ENCODE measurements at places on chromosomes 4 and X.
A peak's percentile ranks its signal among the peaks of the same experiment; 100 is the strongest.

- DNase-seq = no peak
Observed at GRCh38 chr4:6229671-6230501, 29.5 kb upstream of the JAKMIP1 start.

DNA sequence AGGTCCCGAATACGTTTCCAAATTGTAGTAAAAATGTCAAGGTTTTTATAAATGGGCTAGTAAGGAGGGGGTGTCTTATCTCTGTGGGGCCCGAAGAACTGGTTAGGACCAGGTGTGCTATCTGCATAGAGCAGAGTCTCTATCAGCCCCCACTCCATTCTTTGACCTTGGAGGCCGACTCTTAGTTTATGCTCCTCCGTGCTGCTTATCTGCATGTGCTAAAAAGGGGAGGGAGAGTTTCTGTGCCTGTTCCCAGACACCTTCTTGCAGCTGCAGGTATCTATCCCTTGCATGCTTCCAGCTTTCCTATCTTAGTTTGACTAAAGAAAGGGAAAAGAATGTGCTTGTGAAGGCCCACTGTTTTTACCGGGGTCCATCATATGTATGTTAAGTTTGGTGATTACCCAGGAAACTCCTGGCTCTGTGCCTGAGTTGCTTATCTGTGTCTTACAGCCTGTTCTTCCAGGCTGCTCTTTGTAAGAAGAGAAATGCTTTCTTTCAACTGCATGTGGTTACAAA lies 28.6 kb upstream of the NAF1 start:
- no peak for DNase-seq

- no peak for DNase-seq
Observed at GRCh38 chrX:132821974-132822633, 136.3 kb downstream of the HS6ST2 start.

- peak; percentile 99 for DNase-seq
Observed at GRCh38 chr4:83455281-83456183, at the start of the genes HELQ and MRPS18C. HELQ (minus strand) TSS chr4:83455823; CDS start chr4:83455693, 130 bp downstream. MRPS18C (plus strand) TSS chr4:83456058; CDS start chr4:83456078, 20 bp downstream.

DNA sequence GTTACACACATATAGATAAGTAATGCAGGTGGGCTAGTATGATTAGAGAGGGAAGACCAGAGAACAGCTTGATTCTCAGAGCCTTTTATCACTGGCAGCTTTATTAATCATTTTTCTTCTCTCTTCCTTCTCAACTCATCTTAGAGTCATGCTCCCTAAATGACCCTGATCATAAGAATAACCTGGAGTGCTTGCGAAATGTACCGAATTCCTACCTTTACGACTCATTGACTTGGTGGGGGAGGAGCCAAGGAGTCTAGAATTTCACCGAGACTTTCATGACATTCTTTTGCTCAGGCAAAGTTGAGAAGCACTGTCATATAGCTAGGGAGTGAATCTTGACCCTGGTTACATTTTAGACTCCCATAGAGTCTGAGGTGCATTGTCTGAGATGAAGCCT lies 298.9 kb upstream of the PUDP start:
- DNase-seq = no peak

- DNase-seq = no peak
Observed at GRCh38 chrX:48667509-48667908, 16.1 kb upstream of the WAS start.

DNA sequence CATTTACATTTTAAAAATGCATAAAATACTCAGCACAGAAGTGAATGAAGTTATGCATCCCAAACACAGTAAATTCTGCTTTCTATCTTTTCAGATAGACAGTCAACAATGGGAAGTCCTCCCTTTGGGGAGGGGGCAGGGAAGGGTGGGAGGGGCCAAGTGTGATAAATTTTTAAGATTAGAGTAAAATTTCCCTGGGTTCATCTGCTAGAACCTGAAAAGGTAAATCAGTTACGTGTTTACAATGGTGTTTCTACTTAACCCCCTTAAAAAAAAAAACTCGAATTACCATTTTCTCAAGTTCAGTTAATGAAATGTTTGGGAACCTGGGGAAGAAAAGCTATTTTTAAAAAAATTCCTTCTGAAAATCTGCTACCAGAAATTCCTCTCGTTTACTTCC lies 9.1 kb downstream of the PITX2 start:
- no peak for DNase-seq

- no peak for DNase-seq
Observed at GRCh38 chr4:93072292-93072691, 756.3 kb upstream of the ATOH1 start.

DNA sequence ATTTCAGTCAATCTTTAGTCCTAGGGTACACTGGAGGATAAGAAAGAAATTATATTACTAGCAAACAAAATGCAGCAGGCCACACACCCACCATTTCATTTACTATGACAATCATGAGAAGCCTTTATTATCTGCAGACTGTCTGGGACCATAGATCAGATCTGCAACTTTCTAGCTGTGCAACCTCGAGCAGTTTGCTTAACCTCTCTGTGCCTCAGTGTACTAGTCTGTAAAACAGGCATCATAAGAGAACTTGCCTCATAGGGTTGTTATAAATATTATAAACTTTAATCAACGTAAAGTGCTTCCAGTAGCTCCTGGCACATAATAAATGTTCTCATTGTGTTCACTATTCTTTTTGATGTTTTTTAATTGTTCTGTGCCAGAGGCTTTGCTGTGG lies 128.2 kb upstream of the C1QTNF7 start:
- no peak for DNase-seq

DNA sequence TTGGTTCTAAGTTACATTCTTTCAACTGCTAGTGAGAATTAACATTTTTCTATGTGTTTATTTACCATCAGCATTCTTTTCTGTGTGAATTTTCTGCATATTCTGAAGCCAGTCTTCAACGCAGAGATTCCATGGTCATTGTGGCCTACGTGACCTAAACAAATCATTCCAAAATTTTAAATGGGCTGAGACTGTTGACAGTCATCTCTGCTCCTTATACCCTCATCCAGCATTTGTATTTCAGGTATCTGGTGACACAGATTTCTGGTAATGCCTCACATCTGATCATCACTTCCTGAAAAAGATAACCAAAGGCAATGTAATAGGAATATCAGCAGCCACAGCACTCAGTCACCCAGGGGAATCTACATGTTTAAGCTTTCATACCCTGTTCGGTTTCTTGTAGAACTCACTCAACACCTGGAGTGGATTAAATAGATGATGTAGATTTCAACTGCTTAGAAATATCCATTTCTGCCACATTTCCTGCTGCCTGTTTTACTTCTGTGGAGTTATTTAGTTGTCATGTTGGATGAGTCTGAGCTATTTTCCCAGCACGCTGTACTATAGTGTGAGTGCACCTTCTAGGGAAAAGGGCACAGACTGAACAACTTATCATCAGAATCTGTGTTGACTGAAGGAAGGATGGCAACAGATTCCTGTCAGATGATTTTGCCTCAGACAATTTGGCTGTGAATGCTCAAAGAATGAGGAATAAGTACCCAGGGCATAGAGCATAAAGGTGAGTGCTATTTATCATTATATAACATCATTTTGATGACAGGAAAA lies 73.0 kb upstream of the HPGD start:
- DNase-seq = no peak

GRCh38 chr4:180798036-180798577 lies 1445.1 kb upstream of the TENM3 start:
- DNase-seq = no peak

GRCh38 chr4:144655491-144655890 lies 9.5 kb downstream of the HHIP start:
- no peak for DNase-seq

DNA sequence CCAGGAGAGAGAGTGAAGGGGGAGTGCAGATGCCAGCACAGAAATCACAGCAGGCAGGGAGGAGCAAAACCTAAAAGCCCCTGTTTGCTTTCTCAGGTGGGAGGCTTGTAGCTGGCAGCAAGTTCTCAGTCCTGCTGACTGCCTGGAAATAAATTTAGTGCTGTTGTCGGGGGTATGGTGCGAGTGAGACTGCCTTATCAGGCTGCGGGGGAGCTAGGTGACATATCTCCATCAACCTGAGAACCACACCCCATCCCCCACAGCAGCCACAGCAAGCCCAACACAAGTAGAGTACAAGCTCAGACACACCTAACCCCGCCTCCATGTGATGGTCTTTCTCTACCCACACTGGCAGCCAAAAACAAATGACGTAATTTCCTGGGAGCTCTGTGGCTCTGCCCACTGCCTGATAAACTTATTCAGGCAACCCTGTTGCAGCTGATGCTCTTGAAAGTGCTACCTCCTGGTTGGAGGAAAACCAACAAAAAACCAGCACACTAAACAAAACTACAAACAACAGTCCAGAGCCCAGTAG lies 953.4 kb upstream of the NDST4 start:
- DNase-seq = no peak

- DNase-seq = no peak
Observed at GRCh38 chr4:1203026-1203616, 30.7 kb upstream of the SPON2 start.

DNA sequence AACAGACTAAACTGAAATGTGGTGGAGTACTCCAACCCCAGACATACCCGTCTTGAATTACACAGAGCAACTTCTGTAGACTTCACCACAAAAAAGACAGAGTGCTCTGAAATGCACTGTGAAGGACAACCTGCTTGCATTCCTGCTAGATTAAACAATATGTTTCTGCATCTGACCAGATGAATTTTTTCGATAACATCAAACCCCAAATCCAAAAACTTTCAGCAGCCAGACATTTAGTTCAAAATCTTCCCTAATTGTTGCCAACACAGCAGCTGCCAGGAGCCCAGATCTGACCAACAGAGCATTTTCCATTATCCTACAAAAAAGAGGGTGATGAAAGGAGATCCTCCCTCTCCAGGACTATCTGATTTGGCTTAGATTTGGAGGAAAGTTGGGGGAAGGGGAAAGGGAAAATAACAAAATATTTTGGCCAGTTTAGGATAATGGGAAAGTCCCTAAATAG lies 356.5 kb downstream of the PDGFC start:
- DNase-seq = no peak

- DNase-seq = no peak
Observed at GRCh38 chr4:138450546-138451275, 208.6 kb upstream of the SLC7A11 start.

DNA sequence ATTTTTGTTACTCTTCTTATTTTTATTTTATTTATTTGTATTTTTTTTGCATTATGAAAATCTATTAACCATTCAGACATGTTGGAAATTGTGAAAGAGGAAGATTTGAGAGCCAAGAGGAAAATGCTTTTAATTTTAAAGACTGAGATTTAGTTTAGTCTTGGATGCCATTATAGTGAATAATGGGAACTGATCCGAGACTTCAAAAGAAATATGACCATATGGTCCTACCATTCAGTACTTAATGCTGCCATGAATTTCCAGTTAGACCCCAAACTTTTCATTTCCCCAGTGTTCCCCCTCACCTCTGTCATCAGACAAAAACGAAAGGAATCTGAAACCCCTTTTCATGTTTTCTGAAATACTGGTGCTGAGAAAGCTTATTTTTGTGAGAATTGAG lies 95.5 kb downstream of the TENM3 start:
- no peak for DNase-seq

DNA sequence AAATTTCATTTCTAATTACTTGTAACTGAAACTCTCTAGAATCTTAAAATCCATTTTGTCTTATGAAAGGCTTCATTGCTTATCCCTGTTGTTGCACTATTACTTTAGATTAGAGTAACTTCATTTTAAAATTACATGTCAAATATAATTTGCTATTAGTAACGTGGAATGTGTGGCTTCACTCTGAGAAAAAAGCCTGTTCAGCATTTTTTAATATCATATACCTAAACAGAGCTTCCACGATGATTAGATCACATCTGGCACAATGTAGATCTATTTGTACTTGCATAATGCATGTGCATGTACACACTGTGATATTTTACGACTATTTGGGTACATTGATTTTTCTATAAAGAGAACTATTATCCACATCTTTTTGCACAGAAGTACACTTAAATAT lies 648.1 kb downstream of the RPA4 start:
- DNase-seq = no peak

DNA sequence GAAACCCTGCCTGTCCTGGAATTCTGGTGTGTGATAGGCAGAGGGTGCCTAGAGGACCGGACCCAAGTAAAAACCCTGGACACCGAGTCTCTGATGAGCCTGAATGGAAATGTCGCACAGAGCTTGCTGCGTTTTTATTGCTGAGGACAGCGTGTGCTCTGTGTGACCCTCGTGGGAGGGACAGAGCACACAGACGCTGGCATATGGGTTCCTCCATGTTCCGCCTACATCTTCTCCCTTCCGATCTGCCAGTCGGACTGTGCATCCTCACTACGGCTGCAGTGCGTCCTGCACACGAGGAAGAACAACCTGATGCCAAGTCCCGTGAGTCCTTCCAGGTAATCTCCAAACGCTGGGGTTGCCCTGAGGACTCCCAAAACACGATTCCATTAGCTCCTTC lies 68.3 kb downstream of the AFAP1 start:
- DNase-seq = no peak

DNA sequence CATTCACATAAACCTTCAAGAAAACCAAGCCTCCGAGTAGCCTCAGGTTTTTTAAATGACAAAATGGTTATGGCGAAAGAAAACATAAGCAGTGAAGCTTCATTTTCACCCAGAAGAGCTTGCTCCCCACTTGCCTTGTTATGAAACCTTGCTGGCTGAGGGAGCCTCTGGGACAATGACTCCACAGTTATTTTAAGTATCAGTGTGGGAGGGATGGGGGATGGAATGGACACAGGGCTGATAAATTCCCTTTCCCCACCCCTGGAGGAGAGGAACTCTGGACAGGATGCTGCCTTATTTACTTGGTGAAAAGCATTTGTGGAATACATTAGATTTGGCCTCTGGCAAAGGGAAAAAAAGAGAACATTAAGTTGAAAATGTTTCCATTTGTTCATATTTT lies 220.7 kb upstream of the CNKSR2 start:
- DNase-seq = peak; percentile 9

GRCh38 chr4:40587826-40588225 lies 41.8 kb downstream of the RBM47 start:
- no peak for DNase-seq

DNA sequence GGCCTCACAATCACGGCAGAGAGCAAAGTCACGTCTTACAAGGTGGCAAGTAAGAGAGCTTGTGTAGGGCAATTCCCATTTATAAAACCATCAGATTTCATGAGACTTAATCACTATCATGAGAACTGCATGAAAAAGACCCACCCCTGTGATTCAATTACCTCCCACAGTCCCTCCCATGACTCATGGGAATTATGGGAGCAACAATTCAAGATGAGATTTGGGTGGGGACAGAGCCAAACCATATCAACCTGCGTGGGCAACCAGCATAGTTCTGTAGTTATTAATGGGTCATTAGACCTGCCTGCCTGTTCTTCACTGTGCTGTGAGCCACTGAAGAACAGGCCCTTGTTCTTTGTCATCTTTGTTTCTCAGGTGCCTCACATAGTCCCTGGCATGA lies 593.7 kb upstream of the BOD1L1 start:
- no peak for DNase-seq

GRCh38 chrX:34790026-34790425 lies 132.9 kb upstream of the TMEM47 start:
- no peak for DNase-seq

DNA sequence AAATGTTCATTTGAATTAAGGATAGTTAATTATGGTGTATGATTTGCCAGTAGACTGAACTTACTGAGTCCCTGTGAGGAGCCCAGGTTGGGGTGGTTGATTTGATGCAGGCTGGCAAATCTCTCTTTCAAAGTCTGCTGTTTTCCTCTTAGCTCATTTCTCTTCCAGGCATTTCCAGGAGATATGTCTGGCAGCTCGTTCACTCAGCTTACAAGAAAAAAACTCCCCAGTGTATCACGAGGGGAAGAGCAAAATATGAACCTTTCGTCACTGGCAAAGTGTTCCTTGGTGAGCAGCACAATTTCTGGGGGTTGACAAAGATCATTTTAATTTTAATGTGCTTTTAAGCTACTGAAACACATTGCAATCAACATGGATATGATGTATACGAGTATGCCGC lies 244.2 kb downstream of the CBLL2 start:
- no peak for DNase-seq

Measured in Ammon's horn (tissue), 1 donor.